ENCODE measurements at places on chromosomes 7 and 10.

GRCh38 chr10:30027057-30028005, 32.1 kb downstream of the JCAD start:
- no peak for DNase-seq

DNA sequence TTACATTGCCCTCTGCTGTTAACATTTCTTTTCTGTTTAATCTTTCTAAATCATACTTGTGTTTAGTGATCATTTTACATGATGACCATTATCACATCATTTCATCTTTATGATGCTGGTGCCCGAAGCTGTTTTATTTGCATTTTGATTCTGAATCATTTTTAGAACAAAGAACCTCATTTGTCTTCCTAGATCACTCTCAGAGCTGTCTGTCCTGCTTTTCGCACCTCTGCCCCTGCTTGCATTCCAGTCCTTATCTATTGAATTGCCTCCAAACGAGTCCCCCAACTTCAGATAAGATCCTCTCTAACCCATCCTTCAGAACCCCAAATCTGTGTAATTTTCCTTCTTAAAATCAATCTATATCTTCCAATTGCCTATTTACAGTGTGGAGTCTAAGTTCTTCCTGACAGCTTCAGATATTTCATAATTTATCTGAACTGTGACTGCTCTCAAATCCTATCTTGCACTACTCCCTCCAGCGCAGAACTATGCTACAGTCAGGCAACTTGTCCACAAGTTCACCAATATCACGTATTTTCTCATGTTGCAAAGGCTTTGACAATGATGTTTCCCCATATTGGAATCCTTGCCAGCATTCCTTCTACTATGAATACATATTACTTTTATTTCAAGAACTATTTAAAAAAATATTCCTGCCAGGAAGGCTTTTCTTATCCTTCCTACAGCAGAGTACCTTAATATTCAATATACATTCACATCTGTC, 346.5 kb upstream of the CACNA2D1 start:
- DNase-seq: no peak

GRCh38 chr10:60114765-60115586, 208.6 kb upstream of the CCDC6 start:
- DNase-seq: peak; percentile 15

DNA sequence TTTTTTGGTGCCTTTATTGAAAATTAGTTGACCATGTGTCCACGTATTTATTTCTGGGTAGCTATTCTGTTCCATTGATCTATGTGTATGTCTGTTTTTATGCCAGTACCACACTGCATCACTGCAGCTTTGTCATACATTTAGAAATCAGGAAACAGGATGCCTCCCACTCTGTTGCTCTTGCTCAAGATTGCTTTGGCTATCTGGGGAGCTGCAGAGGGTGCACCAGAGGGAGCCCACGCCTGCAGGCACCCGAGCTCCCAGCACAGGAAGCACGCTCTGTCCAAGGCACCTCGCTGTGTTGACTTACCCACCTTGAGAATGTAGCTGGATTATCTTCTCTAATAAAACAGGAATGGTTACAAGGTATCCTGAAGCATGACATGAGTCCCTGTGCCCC, 301.7 kb downstream of the TCERG1L start:
- no peak for DNase-seq
